ENCODE measurements at places on chromosomes 2 and 18. TPM values are rescaled to one million over a fixed set of nuclear protein-coding genes. Genes with fewer than 3 reads are reported as not detected.
A peak's percentile ranks its signal among the peaks of the same experiment; 100 is the strongest.

GRCh38 chr2:173652311-173652710 lies 297.6 kb downstream of the CDCA7 start:
- no peak overlapping the region for H3K27ac ChIP-seq
- no peak for DNase-seq
- H3K36me3 ChIP-seq, result no peaks in the 10 kb centered on the region
- no peaks in the 10 kb centered on the region for H3K4me1 ChIP-seq

GRCh38 chr2:43198263-43198662 lies 28.1 kb downstream of the ZFP36L2 start:
- no peaks in the 10 kb centered on the region for H3K36me3 ChIP-seq
- H3K27me3 ChIP-seq, result peaks cover 3% of the 10 kb centered on the region
- H3K27ac ChIP-seq, result no peak overlapping the region
- no peak for DNase-seq

GRCh38 chr18:34620258-34620861 lies 89.7 kb upstream of the DTNA start:
- H3K27ac ChIP-seq, result no peak overlapping the region
- H3K4me3 ChIP-seq, result no peak overlapping the region
- peaks cover 1% of the 10 kb centered on the region for H3K27me3 ChIP-seq
- no peaks in the 10 kb centered on the region for H3K4me1 ChIP-seq

GRCh38 chr2:9137379-9138150 lies 69.0 kb upstream of the ASAP2 start:
- no peak overlapping the region for H3K4me3 ChIP-seq
- peaks cover 8% of the 10 kb centered on the region for H3K27me3 ChIP-seq
- DNase-seq, result no peak
- H3K4me1 ChIP-seq, result peaks cover 8% of the 10 kb centered on the region
- peaks cover 9% of the 10 kb centered on the region for H3K36me3 ChIP-seq
- no peak overlapping the region for H3K27ac ChIP-seq

- no peak overlapping the region for H3K27ac ChIP-seq
- DNase-seq, result no peak
- no peaks in the 10 kb centered on the region for H3K4me1 ChIP-seq
- H3K36me3 ChIP-seq, result no peaks in the 10 kb centered on the region
- H3K27me3 ChIP-seq, result no peaks in the 10 kb centered on the region
- H3K4me3 ChIP-seq, result no peak overlapping the region
These were observed 10.5 kb downstream of the COL3A1 start for GRCh38 chr2:188984680-188985079.

GRCh38 chr2:144407262-144407661 lies 112.7 kb downstream of the ZEB2 start:
- peaks cover 28% of the 10 kb centered on the region for H3K4me1 ChIP-seq
- no peak for DNase-seq
- H3K36me3 ChIP-seq, result no peaks in the 10 kb centered on the region
- peaks cover 6% of the 10 kb centered on the region for H3K27me3 ChIP-seq
- no peak overlapping the region for H3K4me3 ChIP-seq

- H3K27me3 ChIP-seq, result peaks cover 2% of the 10 kb centered on the region
- no peak overlapping the region for H3K4me3 ChIP-seq
- H3K36me3 ChIP-seq, result no peaks in the 10 kb centered on the region
- no peaks in the 10 kb centered on the region for H3K4me1 ChIP-seq
- no peak for DNase-seq
These were observed 385.2 kb upstream of the PIK3C3 start for GRCh38 chr18:41569867-41570266.

GRCh38 chr2:101290711-101291110 lies 17.8 kb downstream of the RNF149 start:
- no peaks in the 10 kb centered on the region for H3K36me3 ChIP-seq
- no peak overlapping the region for H3K4me3 ChIP-seq
- no peaks in the 10 kb centered on the region for H3K4me1 ChIP-seq
- peaks cover 2% of the 10 kb centered on the region for H3K27me3 ChIP-seq

- H3K36me3 ChIP-seq, result no peaks in the 10 kb centered on the region
- no peak for DNase-seq
- H3K4me1 ChIP-seq, result no peaks in the 10 kb centered on the region
These were observed 112.1 kb downstream of the KYNU start for GRCh38 chr2:142989273-142990204.

- H3K36me3 ChIP-seq, result no peaks in the 10 kb centered on the region
- peaks cover 2% of the 10 kb centered on the region for H3K27me3 ChIP-seq
- no peak for DNase-seq
These were observed 66.5 kb downstream of the AGAP1 start for GRCh38 chr2:235560345-235560744.

DNA sequence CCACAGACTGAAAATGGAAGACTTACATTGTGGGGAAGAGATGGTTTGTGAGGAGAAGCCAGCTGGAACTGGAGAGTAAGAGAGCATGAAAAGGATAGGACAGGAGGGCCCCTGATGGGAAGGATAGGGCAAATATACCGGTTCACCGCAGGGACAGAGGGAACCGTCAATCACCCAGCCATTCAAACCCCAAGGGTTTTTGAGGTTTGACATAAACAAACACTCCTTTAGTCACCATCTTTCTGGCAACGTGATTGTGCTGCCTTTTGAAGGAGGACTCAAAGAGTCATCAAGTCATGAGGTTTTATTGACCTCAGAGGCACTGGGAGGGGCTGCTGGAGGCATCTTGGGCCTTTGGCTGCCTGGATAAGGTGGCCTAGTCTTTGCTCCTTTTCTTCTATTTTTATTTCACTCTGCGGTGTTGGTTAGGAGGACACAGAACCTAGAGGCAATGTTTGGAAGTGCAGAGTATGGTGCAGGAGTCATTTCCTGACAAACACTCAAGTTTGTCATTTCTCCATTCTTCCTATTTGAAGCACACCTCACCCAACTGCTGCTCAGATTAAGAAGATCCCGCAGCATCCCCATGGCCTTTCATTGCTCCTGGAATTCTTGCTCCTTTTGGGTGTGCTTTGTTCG lies 487.3 kb upstream of the SPRED2 start:
- no peak overlapping the region for H3K4me3 ChIP-seq
- H3K27me3 ChIP-seq, result no peaks in the 10 kb centered on the region
- no peaks in the 10 kb centered on the region for H3K36me3 ChIP-seq
- no peak for DNase-seq
- H3K27ac ChIP-seq, result no peak overlapping the region

- H3K27me3 ChIP-seq, result peaks cover 57% of the 10 kb centered on the region
- DNase-seq, result peak; percentile 57
- H3K4me3 ChIP-seq, result peak overlapping the region; percentile 98
- peak overlapping the region; percentile 75 for H3K27ac ChIP-seq
- peaks cover 18% of the 10 kb centered on the region for H3K4me1 ChIP-seq
- H3K36me3 ChIP-seq, result no peaks in the 10 kb centered on the region
These were observed 34.3 kb upstream of the ATP6V1B1 start for GRCh38 chr2:70901227-70902066.

DNA sequence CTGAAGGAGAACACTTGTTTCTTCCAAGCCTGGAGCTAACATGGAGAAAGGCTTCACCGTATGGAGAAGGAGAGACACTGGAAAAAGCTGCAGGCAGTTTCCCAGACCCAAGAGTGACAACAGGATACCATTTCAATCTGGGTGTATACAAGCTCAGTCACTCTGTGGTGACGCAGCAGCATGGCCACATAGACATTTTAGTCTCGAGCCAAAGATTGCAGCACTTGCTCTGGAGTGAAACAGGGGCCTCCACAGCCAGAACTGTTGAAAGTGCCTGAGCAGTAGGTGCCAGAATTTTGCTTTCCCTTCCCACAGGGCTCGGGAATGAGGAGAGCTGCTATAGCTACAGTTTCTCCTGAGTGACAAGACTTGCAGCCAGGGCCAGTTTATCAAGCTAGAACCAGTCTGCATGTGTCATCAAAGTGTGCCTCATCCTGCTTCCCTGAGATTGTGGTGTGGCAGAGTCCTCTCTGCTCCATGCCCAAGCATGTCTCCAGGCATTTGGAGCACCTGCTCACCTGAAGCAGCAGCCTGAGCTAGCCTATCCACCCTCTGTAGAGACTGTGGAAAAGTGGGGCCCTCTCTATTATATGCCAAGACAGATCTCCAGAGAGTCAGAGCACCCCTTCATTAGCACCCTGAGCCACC lies 234.6 kb upstream of the CDH19 start:
- H3K4me3 ChIP-seq, result no peak overlapping the region
- H3K27me3 ChIP-seq, result peaks cover 2% of the 10 kb centered on the region

- H3K36me3 ChIP-seq, result peaks cover 18% of the 10 kb centered on the region
- H3K27ac ChIP-seq, result no peak overlapping the region
- no peak overlapping the region for H3K4me3 ChIP-seq
- H3K27me3 ChIP-seq, result peaks cover 4% of the 10 kb centered on the region
These were observed 76.6 kb upstream of the ZNF516 start for GRCh38 chr18:76571689-76572088.

DNA sequence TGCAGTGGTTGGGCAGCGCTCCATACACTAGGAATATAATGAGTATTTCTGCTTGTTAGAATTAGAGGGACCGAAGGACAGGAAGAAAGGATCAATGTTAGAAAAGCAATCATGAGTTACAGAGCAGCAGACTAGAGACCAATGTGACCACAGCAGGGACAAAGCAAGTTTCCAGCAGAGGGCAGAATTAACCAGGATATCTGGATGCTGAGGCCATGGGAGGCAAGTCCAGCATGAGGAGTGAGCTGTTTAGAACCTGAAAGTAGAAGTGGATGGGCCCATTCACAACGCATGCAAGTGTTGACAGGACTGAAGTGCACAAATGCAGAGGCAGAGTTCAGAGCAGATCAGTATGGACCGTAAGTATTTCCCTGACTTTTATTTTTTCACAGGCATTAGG lies 910.4 kb upstream of the GYPC start:
- H3K36me3 ChIP-seq, result no peaks in the 10 kb centered on the region
- no peaks in the 10 kb centered on the region for H3K27me3 ChIP-seq
- DNase-seq, result peak; percentile 48
- peaks cover 2% of the 10 kb centered on the region for H3K4me1 ChIP-seq
- no peak overlapping the region for H3K4me3 ChIP-seq

DNA sequence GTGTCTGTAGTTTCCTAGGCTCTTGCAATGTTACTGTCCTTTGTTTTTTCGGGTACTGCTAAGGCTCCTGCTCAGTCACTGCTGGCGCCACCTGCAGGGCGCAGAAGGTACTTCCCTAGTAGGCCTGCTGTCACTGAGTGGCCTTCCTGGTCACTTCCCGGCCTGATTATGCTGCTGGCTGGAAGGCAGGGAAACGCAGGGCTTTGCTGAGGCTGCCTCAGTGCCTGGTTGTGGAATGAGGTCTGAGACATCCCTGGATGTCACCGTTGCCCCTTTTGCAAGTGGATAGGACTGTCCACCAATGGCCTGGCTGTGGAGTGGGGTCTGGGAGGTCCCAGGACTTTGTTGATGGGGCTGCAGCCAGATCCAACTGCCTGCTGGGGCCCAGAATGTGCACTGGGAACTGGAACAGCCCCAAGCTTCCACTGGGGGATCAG lies 13.1 kb downstream of the DAW1 start:
- peaks cover 5% of the 10 kb centered on the region for H3K4me1 ChIP-seq
- H3K36me3 ChIP-seq, result no peaks in the 10 kb centered on the region
- no peak overlapping the region for H3K4me3 ChIP-seq
- H3K27me3 ChIP-seq, result no peaks in the 10 kb centered on the region

- H3K27me3 ChIP-seq, result no peaks in the 10 kb centered on the region
- H3K36me3 ChIP-seq, result no peaks in the 10 kb centered on the region
- DNase-seq, result no peak
- no peak overlapping the region for H3K27ac ChIP-seq
- H3K4me1 ChIP-seq, result peaks cover 9% of the 10 kb centered on the region
These were observed 85.0 kb downstream of the INHBB start for GRCh38 chr2:120430957-120431356.

DNA sequence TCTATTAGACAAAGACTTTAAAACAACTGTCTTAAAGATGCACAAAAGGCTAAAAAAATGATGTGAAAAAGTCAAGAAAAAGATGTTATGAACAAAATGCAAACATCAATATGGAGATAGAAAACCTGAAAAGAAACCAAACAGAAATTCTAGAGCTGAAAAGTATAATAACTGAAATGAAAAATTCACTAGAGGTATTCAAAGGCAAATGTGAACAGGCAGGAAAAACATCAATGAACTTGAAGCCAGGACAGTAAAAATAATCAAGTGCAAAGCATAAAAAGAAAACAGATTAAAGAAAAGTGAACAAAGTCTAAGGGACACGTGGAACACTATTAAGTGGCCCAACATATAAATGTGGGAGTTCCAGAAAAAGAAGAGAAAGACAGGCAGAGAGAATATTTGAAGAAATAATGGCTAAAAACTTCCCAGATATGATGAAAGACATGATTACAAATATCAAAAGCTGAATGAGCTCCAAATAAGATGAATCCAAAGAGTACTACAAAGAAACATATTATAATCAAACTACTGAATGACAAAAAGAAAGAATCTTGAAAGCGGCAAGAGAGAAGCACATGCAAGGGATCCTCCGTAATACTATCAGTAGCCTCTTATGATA lies 57.5 kb downstream of the KANSL1L start:
- no peak for DNase-seq
- H3K27me3 ChIP-seq, result no peaks in the 10 kb centered on the region
- H3K4me3 ChIP-seq, result no peak overlapping the region
- no peak overlapping the region for H3K27ac ChIP-seq
- no peaks in the 10 kb centered on the region for H3K4me1 ChIP-seq
- H3K36me3 ChIP-seq, result peaks cover 27% of the 10 kb centered on the region

DNA sequence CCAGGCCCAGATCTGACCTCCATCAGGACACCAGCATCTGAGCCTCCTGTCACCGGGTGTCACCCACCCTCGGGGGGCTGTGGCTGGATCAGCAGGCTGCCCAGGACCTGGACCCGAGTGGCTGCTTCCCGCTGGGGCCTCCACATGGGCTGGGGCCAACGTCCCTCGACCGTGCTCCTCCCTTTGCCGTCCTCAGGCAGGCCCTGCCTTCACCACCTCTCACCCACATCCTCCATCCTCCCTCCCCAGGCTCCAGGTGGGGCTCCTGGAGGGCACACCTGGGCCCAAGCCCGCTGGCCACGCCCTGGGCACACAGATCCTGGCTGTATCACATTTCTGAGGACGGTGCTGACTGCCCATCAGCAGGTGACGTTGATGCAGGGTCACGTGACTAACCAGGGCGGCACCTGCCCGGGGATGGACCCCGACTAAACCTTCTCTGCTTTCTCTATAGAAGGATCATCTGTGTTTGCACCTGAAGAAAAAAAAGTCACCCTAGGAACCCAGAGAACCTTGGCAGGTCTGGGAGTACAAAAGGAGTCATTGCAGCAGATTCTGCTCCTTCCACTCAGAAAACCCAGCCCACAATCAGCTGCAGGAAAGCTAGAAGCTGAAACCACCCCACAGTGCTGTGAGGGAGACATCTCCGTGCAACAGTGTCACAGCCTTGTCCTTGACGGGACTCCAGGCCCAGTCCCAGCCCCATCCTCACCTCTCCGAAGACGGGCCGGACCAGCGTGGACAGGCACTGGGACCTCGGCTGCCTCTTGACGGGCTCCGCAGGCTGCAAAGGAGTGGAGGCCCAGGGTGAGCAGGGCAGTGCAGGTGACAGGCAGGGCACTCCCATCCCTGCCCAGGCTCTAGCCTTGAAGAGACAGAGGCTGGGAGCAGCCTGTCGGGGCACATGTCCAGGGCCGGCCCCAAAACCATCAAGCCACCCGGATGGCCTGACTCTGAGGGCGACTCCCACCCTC lies 11.2 kb downstream of the STK25 start:
- no peaks in the 10 kb centered on the region for H3K36me3 ChIP-seq
- peaks cover 4% of the 10 kb centered on the region for H3K27me3 ChIP-seq
- peaks cover 3% of the 10 kb centered on the region for H3K4me1 ChIP-seq
- no peak overlapping the region for H3K4me3 ChIP-seq
- DNase-seq, result no peak

REL gene
- 2.1 TPM for total RNA-seq

SAG gene
- not detected for total RNA-seq

ECEL1 gene
- total RNA-seq, result 2.3 TPM

GKN2 gene
- not detected for total RNA-seq

SP5 gene
- total RNA-seq, result 1.8 TPM

HOXD11 gene
- not detected for total RNA-seq

KIAA2012 gene
- not detected for total RNA-seq

REG3G gene
- total RNA-seq, result not detected

RNF152 gene
- 16.9 TPM for total RNA-seq

APLF gene
- 4.4 TPM for total RNA-seq

POU3F3 gene
- total RNA-seq, result 0.54 TPM

SCN1A gene
- total RNA-seq, result 1.8 TPM

DOCK10 gene
- total RNA-seq, result 1.1 TPM

IGFBP2 gene
- 208 TPM for total RNA-seq
